Hepatocyte (in vitro differentiated cells): ENCODE measurements at places on chromosomes 13 and 19.
A peak's percentile ranks its signal among the peaks of the same experiment; 100 is the strongest.

- no peaks in the 10 kb centered on the region for H3K27me3 ChIP-seq
- no peaks in the 10 kb centered on the region for H3K4me1 ChIP-seq
- no peak overlapping the region for H3K27ac ChIP-seq
- no peak overlapping the region for H3K4me3 ChIP-seq
- no peak for DNase-seq
Observed at GRCh38 chr13:113337556-113337955, 26.4 kb downstream of the GRTP1 start.

GRCh38 chr13:100128838-100129237, 39.9 kb downstream of the PCCA start:
- DNase-seq: peak; percentile 36
- no peak overlapping the region for H3K4me3 ChIP-seq
- H3K27me3 ChIP-seq: no peaks in the 10 kb centered on the region

DNA sequence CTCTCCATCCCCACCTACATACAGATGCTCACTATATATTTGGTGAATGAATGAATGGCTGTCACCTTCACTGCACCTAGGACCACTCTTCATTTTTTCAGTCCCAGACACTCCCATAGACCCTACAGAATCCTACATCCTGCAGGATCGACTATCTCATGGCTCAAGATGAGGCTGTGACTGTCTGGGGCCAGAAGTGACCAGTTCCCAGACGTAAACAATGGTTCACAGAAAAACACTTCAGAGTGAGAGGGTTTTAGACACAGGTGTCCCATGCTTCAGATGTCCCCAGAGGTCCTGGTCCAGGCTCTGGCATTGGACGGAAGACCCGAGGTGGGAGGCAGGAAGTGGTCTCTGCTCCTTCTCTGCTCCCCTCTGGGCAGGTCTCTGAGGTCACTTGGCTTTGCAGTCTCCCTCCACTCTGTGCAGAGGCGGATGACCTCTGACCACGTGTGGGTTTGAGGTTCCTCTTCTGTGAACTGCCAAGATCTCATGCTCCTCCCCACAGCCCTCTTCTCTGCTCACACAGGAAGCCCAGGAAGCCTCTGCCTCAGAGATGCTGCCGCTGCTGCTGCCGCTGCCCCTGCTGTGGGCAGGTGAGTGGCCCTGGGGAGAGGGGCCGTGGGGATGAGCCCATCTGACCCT, 24.9 kb downstream of the SIGLEC7 start:
- H3K27ac ChIP-seq: no peak overlapping the region
- no peak for DNase-seq
- H3K4me3 ChIP-seq: no peak overlapping the region
- H3K27me3 ChIP-seq: peaks cover 8% of the 10 kb centered on the region

GRCh38 chr19:1279782-1280341, 4.5 kb downstream of the FAM174C start:
- peaks cover 25% of the 10 kb centered on the region for H3K4me1 ChIP-seq
- DNase-seq: peak; percentile 89
- no peaks in the 10 kb centered on the region for H3K27me3 ChIP-seq
- no peak overlapping the region for H3K27ac ChIP-seq
- no peak overlapping the region for H3K4me3 ChIP-seq

DNA sequence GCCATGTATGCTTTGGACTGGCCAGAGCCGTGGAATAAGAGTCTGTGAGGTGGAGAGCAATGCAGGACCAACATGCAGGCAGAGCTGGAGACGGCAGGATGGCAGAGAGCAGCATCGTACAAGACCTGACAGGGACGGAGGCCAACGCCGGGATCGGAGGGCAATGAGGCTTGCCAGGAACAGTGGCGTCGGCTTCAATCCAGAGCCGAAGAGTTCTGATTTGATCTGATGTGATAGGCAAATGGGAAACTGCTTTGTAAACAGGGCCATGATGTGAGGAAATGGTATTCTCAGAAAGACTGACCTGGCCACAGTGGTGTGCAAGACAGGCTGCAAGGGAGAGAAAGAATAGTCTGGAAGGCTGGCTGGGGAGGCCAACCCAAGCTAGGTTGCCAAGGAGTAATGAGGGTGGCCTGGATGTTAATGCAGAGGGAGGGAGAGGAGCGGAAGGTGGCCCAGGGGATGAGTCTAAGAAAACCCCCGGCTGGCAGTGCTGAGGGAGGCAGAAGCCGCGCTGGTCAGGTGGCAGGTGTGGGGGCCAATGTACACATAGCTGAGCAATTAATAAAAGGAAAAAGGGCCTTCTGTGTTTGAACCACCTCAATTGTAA, 26.7 kb downstream of the RCBTB2 start:
- no peak for DNase-seq
- no peak overlapping the region for H3K4me3 ChIP-seq
- H3K36me3 ChIP-seq: no peaks in the 10 kb centered on the region
- no peaks in the 10 kb centered on the region for H3K27me3 ChIP-seq
- H3K27ac ChIP-seq: no peak overlapping the region

DNA sequence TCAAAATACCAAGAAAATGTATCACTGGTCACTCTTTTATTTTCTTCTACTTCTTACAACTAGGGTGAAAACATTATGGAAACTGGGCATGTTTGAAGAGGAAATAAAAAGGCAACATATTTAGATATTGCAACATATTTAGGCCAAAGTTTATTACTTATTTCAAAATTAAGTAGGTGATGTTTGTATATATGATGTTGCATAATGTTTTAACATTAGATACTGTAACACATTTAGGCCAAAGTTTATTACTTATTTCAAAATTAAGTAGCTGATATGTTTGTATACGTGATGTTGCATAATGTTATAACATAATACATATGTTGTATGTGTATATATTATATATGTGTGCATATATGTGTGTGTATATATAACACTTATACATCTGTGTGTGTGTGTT, 451.3 kb downstream of the LIG4 start:
- no peak overlapping the region for H3K27ac ChIP-seq
- no peaks in the 10 kb centered on the region for H3K27me3 ChIP-seq
- no peak overlapping the region for H3K4me3 ChIP-seq
- no peak for DNase-seq
- no peaks in the 10 kb centered on the region for H3K4me1 ChIP-seq

DNA sequence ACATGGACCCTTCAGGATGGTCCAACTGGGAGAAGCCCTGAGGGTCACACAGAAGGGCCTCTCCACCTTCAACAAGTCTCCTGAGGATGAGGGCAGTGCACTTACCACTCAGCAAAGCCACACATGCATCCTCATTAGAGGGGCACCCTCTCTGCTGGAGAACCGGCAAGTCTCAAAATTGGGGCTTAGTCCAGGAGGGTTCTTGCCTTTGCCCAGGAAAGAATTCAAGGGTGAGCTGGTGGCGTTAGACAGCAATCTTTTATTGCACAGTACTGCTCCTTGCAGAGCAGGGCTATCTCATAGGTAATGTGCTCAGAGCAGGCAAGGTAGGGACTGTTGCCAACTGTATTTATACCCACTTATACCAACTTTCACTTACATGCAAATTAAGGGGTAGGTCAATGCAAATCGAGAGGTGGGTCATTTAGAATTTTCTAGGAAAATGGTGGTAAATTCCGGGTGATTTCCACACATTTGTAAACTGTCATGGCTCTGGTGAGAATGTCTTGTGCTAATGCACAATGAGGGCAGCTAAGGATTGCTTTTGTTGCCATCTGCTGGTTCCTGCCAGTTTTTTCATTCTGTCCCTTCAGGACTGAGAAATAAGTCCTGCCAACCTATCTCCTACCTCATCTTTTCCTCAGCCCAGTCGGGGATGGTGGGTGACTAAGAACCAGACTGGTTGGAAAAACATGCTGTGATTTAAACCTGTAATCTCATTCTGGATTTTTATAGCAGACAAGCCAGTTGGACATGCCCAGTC, 27.8 kb upstream of the IGSF23 start:
- no peak overlapping the region for H3K4me3 ChIP-seq
- H3K4me1 ChIP-seq: peaks cover 19% of the 10 kb centered on the region
- H3K27ac ChIP-seq: no peak overlapping the region
- no peak for DNase-seq
- no peaks in the 10 kb centered on the region for H3K36me3 ChIP-seq

- peaks cover 14% of the 10 kb centered on the region for H3K4me1 ChIP-seq
- H3K4me3 ChIP-seq: no peak overlapping the region
- no peaks in the 10 kb centered on the region for H3K27me3 ChIP-seq
- peak overlapping the region; percentile 37 for H3K27ac ChIP-seq
- no peaks in the 10 kb centered on the region for H3K36me3 ChIP-seq
Observed at GRCh38 chr19:1351381-1351851, 32.3 kb upstream of the NDUFS7 start.

DNA sequence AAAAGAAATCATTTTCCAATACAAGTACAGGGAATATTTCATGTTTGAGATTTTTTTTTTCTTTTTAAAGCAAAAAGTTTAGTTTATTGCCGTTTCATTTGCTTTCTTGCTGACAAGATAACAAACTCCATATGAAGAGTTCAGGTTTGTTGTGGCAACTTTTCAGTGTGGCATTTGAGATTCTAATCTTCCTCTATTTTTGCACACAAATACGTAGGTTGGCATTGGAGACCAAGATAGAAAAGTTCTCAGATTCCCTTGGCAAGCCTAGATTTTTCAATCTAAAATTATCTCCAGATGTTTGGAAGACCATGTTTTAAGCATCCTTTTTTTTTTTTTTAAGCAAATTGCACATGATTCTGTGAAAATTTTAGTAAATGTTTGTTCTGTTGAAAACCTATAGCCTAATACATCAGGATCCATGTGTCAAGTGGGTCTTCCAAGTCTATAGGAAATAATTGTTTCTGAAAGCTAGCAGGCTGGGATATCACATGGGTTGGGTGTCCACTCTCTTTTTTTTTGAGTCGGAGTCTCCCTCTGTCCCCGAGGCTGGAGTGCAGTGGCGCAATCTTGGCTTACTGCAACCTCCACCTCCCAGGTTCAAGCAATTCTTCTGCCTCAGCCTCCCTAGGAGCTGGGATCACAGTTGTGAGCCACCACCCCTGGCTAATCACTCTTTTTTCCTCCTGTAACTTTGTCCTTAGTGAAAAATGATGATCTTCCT, 2.6 kb downstream of the GARRE1 start:
- H3K4me1 ChIP-seq: peaks cover 30% of the 10 kb centered on the region
- H3K36me3 ChIP-seq: no peaks in the 10 kb centered on the region
- DNase-seq: no peak
- no peak overlapping the region for H3K27ac ChIP-seq

DNA sequence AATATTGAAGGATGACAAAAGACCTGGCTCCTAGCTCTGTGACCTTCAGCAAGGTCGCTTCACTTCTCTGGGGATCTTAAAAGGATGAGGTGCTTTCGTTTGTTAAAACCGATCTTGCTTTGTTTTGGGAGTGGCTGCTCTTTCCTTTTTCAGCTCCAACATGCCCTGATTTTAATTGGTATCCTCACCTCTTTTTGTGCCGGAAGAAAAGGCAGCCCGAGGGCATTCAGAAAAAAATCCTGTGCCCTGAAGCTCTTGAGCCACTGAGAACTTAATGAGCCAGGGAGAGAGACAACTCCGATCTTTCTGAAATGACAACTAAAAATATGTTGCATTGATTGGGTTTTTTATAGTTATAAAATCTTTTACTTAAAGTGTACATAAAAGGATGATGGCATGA, 19.4 kb downstream of the CLDN10 start:
- H3K4me1 ChIP-seq: no peaks in the 10 kb centered on the region
- H3K27ac ChIP-seq: no peak overlapping the region
- H3K36me3 ChIP-seq: no peaks in the 10 kb centered on the region
- no peaks in the 10 kb centered on the region for H3K27me3 ChIP-seq
- H3K4me3 ChIP-seq: no peak overlapping the region
- no peak for DNase-seq

DNA sequence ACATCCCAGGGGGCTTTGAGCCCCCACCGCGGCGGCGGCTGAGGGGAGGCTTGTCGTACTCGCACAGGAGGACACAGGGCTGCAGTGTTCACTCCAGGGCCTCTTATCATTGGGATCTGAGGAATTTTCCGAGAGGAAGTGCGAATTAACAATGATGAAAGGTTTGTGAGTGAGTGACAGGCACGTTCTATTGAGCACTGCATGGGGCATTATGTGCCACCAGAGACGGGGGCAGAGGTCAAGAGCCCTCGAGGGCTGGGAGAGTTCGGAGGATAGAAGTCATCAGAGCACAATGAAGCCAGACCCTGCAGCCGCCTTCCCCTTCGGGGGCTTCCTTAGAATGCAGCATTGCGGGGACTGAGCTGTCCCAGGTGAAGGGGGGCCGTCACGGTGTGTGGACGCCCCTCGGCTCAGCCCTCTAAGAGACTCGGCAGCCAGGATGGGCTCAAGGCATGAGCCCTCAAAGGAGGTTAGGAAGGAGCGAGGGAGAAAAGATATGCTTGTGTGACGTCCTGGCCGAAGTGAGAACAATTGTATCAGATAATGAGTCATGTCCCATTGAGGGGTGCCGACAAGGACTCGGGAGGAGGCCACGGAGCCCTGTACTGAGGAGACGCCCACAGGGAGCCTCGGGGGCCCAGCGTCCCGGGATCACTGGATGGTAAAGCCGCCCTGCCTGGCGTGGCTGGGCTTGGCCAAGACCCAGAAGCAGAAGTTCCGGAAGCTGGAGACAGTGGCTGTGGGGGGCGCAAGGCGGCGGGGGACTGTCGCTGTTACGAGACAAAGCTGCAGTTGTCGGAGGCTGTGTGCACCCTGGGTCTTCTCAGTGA, 53.9 kb downstream of the MCF2L start:
- DNase-seq: peak; percentile 67
- no peak overlapping the region for H3K27ac ChIP-seq
- no peaks in the 10 kb centered on the region for H3K36me3 ChIP-seq
- H3K4me3 ChIP-seq: no peak overlapping the region
- H3K27me3 ChIP-seq: no peaks in the 10 kb centered on the region

GRCh38 chr13:42997381-42997780, 5.3 kb upstream of the EPSTI1 start:
- H3K4me3 ChIP-seq: no peak overlapping the region
- no peaks in the 10 kb centered on the region for H3K36me3 ChIP-seq
- H3K4me1 ChIP-seq: no peaks in the 10 kb centered on the region
- H3K27me3 ChIP-seq: no peaks in the 10 kb centered on the region
- H3K27ac ChIP-seq: peak overlapping the region; percentile 63

- no peak for DNase-seq
- H3K27ac ChIP-seq: no peak overlapping the region
- no peaks in the 10 kb centered on the region for H3K27me3 ChIP-seq
- H3K36me3 ChIP-seq: no peaks in the 10 kb centered on the region
Observed at GRCh38 chr13:100231176-100231575, 142.3 kb downstream of the PCCA start.
